Mucosa of descending colon (tissue), 3 donors: ENCODE measurements at places on chromosomes 6 and 20.

DNA sequence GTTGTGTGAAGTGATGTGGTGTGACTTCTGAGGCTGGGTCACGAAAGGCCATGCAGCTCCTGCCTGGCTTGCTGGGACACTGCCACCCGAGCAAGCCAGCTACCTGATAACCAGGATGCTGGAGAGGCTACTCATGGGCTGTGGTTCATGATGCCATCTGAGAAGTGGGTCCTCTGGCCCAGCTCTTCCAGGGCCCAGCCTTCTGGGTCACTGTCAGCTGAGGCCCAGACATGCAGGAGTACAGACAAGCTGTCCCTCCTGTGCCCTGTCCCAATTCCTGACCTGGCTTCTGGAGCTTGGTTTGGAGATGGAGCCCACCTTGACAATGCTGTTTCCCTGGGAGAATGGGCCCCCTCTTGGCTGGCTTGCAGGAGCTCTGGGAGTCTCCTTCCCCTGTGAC is 87.0 kb downstream of the DHX35 start:
- no peak for DNase-seq

DNA sequence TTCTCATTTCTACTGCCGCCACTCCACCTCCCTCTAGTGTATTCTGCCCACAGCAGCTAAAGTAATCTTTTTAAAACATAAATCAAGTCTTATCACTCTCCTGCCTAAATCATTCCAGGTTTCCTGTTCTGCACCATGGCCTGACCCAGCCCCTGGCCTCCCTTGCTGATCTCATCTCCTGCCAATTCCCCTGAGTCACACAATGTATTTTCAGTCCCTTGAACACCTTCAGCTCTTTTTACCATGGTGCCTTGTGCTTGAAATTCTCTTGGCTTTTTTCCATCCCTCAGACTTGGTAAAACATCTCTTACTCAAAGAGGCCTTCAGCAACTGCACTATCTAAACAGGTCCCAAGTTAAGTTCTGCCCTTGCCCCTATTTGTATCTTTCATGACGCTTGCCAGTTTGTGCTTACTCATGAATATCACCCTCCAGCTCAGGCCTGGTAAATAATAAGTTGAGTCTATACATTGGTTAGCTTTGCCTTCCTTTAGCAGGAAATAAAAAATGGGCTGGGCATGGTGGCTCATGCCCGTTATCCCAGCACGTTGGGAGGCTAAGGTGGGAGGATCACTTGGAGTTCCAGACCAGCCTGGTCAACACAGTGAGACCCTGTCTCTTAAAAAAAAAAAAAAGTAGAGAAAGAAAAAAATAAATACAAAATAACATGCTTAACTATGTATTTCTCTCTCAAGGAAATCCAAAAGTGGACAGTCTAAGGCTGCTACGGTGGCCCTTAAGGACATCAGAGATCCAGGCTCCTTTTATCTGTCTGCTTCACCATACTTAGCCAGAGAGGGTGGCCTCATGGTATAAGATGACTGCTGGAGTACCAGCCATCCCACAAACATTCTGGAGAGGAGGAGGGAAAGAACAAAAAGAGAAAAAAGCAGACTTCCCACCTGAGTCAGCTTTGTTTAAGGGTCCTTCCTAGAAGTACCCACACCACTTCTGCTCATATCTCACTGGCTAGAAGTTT is 62.2 kb downstream of the ARFGEF2 start:
- DNase-seq = no peak

- no peak for DNase-seq
Measured at GRCh38 chr20:23257848-23258746, 92.5 kb upstream of the NXT1 start.

DNA sequence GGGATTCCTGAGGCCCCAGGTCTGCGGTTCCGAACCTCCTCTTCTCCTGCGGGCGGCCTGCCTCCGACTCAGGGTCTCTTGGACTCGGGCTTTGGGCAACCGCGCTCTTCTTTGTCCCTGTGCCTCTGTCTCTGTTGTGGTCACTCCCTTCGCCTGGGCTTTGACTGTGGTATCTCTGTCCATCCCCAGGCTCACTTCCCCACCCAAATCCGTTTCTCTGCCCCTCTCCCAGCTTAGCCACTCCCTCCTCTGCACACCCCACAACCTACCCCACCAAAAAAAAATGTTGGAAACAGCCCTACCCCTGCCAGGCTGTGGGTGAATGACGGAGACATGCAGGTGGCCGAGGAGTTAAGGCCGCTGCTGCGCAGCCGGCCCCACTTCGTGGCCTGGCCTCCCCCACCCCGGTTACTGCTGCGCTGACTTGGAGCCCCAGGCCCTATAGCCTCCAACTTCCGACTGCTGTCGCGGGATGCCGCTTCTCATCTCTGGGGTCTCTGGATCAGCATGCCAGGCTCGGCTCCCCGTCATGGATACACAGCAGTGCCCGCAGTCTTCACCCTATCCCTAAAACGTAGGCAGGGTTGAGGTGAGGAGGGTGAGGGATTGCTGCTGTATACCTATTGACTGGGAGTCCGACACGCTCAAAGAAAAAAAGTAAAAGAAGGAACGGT is 2.7 kb upstream of the MAFB start:
- no peak for DNase-seq

- DNase-seq = no peak
Measured at GRCh38 chr6:146146836-146147235, 118.0 kb downstream of the GRM1 start.

DNA sequence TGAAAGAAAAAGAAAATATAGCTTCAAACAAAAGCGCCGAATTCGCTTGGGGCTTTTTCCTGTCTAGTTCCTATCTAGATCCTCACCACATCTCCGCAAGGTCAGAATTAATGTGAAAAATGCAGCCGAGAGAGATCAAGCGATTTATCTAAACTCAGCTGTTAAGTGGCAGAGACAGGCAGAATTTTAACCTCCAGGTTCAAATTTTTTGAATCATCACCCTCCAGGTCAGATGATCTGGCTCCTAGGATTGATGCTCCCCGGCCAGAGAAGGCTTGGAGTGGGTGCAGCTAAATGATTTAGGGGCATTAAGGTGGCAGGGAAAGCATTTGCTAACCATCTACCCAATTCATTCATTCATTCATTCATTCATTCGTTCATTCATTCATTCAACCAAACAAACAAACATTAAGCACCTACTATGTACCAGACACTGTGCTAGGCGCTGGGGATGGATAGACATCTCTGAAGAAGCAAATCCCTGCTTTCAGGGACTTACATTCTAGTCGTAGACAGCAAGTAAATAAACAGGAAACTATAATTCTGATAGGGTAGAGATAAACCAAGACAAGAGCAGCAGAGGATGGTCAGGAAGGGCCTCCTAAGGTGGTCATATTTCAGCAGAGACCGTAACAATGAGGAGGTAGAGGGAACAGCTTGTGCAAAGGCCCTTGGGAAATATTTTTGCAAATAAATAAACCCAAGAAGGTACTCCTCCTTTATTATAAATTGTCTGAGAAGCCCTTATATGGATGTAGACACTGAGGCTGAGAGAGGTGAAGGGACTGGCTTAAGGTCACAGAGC is 672 bp upstream of the UBE2V1 start:
- no peak for DNase-seq

DNA sequence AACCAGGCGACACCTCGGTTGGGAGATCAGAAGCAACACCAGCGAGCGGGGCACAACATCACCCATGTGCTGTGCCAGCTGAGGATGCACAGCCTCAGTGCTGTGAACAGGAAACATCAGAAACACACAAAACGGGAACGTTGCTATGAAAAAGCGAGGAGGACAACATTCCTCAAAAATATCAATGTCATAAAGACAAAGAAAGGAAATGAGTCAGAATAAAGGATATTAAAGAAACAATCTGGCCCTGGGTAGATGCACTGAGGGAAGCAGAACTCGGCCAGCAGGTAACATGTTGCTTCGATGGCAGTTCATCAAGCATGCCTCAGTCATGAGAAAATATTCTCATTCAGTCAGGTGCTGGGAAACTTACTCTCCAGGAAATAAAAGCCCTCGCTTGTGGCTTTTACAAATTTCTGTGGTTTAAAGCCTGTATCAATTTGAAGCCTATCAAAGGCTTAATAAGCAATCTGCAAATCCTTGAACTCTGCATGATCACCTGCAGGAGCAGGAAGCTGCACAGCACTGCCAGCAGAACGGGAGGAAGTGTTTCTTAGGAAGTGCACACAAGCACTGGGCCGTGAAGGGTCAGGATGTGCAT is 77.5 kb downstream of the GINS1 start:
- no peak for DNase-seq

GRCh38 chr20:49685809-49686208 is 27.9 kb downstream of the B4GALT5 start:
- DNase-seq = no peak

- DNase-seq = no peak
Measured at GRCh38 chr6:46325561-46326530, 155.1 kb upstream of the ENPP5 start.

GRCh38 chr6:107811591-107812218 is 12.4 kb downstream of the SCML4 start:
- no peak for DNase-seq
